ENCODE measurements at places on chromosomes 7 and 10.

DNA sequence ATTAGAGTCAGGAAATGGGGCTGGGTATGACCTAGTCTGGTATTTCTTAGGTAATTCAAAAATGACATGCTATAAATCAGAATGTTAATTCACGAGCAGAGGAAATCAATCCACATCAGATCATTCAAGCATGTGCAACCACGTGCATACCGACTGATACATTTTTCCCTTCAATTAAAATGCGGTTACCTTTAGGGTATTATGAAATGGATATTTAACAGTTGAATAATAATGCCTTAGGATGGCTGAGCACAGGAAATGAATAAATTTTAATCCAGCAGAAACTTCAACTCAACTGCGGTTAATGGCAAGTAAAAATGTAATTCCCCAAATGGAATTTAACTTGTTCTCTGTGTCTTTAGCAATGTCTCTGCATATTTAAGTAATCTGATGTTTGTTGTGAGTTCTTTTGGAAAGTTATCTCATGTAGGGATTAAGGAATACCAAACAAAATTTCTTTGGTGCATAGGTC is 9.2 kb downstream of the CPA2 start:
- no peak for DNase-seq

GRCh38 chr7:120867932-120868331 is 10.0 kb upstream of the TSPAN12 start:
- no peak for DNase-seq

DNA sequence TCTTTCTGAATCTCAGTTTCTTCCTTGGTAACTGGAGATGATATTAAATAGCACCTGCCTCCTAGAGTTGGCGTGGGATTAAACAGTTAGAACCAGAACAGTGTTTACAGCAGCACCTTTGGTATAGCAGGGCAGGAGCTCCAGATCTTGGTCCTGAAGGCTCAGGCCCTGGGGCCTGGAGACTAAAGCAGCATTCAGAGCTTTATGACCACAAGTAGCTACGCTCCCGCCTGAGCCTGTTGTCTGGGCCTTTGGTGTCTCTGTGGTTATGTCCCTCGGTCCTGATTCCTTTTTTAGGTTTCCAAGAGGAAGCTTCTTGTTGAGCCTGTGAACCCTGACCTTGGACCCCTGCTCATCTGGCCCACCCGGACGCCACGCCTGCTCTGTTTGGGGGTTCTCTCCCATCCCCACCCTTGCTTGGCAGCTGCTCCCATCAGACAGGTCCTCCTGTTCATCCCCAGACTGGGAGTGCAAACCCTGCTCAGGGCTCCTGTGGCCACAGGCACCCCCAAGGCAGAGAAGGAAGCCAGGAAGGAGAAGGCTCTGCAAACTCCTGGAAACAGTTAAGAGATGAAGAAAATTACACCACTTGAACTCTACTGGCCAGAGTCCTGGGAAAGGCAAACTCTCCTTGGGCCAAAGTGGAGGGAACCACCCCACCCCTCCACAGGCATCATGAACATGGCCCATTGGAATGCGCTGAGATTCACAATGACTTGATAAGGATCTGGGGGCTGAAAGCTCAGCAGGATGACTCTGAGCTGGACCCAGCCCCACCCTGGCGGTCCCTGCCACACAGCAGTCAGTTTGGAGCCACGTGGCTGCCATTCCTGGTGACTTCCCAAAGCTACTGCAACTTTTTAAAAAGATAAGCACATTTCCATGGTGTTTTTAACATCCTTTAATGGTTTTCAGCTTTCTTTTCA is 50.1 kb upstream of the TMEM72 start:
- no peak for DNase-seq

- DNase-seq, result no peak
Measured at GRCh38 chr10:117450940-117451339, 75.7 kb upstream of the PDZD8 start.

DNA sequence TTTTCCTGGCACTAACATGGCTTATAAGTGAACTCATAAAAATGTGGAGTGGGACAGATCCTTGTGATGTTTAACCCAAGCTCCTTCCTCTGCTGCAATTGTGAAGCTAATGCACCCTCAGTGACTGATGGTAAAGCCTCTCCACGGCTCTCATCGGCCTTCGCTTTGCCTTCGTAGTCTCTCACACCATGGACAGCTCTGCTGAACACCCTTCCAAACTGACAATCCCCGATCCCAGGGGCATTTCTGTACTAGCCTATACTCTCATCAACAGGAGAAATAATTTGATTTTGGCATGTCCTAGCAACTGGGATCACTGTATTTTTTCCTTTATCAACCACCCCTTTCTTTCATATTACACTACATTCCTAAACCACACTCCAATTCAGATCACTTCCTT is 6.1 kb downstream of the ZNF777 start:
- no peak for DNase-seq

DNA sequence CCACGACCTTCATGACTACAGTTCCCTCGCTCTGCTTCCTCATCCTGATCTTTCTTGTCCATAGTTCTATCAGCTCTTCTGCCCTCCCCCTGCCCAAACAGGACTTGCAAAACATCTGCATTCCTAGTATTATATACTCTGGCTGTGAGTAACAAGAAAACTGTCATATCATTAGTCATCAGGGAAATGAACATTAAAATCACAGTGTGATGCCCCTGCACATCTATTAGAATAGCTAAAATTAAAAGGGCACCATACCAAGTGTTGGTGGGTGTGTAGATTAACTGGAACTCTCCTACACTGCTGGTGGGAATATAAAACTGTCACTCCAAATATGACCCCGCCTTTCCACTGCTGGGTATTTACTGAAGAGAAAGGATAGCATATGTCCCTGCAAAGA is 141.8 kb downstream of the C7orf25 start:
- no peak for DNase-seq

DNA sequence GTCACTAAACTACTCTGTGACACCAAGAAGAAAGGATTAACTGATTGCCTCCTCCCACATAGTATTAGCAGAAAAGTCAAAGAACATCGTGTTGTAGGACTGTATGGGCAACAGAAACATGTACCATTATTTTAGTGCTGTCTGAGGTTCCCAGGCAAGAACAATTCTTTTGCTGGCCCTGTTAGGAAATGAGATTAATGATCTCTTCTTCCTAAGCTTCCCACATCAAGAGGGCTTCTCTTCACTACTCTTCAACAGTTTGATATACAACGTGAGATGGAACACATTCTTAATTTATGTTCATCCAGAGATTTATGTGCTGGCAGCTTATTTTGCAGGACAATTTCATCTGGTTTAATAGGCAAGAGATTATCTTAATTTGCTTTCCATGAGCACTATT is 219.6 kb downstream of the DOCK4 start:
- no peak for DNase-seq

- DNase-seq, result no peak
Measured at GRCh38 chr7:28062197-28062991, 118.2 kb downstream of the JAZF1 start.

DNA sequence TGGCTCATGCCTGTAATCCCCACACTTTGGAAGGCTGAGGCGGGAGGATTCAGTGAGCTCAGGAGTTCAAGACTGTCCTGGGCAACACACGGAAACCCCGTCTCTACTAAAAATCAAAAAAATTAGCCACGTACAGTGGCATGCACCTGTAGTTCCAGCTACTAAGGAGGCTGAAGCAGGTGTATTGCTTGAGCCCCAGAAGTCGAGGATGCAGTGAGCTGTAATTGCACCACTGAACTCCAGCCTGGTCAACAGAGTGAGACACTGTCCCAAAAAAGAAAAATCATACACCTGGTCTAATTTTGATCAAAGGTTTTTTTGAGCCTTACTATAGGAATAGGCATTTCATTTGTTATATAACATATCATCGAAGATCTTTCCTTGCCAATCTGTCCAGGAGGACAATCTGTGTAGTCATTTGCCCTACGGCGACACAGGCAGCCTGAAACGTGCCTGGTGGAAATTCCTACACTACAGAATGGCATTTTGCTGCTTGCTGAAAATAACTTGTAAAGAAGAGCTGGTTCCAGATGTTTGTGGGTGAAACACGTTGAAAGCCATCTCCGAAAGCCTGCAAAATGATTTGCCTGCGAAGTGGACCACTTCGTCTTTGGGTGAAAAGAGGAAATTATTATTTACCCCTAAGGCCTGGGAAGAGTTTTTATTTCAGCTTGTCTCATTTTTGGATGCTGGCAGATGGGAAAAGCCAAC is 31.3 kb upstream of the GDI2 start:
- no peak for DNase-seq

DNA sequence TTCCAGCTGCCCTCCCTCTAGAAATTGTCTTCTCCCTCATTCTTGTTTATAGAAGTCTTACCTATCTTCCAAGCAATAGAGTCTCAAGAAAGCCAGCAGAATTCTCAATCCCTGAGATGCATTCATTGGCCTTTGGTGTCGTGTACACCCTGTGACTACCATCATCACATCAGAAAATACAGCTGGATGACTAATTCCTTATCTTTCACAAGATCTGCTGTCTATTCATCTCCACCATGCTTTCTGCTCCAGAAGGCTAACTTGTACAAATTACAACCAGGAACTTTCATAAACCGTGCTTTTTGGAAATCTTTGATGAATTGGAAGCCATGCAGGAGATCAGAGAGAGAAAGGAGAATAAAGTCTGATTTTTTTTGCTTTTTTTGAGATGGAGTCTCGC is 1062.9 kb upstream of the GHITM start:
- DNase-seq, result no peak

DNA sequence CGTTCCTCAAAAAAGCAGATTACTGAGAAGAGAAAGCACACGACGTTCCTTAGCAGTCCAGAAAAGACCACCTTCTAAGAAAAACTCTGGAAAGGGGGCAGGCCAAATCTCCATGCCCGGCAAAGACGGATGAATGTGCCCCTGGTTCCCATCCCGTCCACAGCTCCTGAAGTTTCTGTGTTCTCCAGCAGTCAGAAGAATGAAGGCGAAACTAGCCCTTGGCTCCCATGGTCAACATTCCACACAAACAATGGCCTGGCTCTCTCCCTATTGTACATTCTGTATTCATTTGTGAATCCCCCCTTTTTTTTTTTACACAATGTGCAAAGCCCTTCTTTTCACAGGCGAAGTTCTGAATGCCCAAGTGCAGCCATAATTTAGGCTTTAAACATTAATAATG is 5.3 kb downstream of the CTBP2 start:
- DNase-seq, result peak; percentile 55

All from breast epithelium (tissue), 4 donors.